ENCODE measurements at places on chromosomes 6 and 20. TPM values are rescaled to one million over a fixed set of nuclear protein-coding genes. Genes with fewer than 3 reads are reported as not detected.

The ZSCAN23 gene
- total RNA-seq, result 0.25 TPM

The FUCA2 gene
- 2.9 TPM for total RNA-seq

The SLC22A2 gene
- total RNA-seq, result not detected

The EDN1 gene
- total RNA-seq, result 7.4 TPM

GRCh38 chr6:157606516-157606915 is 216.5 kb upstream of the SNX9 start:
- no peak for DNase-seq

The NEU1 gene
- 42.7 TPM for total RNA-seq

- no peak for DNase-seq
Observed at GRCh38 chr20:34389954-34390555, 27.0 kb downstream of the ITCH start.

The MUCL3 gene
- total RNA-seq, result not detected

DNA sequence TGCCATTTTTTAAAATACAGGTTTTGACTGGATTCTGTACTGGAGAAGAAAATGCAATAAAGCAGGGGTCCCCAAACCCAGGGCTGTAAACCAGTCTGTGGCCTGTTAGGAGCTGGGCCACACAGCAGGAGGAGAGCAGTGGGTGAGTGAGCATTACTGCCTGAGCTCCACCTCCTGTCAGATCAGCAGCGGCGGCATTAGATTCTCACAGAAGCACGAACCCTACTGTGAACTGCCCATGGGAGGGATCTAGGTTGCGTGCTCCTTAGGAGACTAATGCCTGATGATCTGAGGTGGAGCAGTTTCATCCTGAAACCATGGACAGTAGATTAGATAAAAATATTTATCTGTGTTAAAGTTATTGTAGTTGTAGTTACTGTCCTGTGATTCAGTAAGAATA is 21.1 kb upstream of the FBXO9 start:
- no peak for DNase-seq

The C6orf89 gene
- 35.3 TPM for total RNA-seq

DNA sequence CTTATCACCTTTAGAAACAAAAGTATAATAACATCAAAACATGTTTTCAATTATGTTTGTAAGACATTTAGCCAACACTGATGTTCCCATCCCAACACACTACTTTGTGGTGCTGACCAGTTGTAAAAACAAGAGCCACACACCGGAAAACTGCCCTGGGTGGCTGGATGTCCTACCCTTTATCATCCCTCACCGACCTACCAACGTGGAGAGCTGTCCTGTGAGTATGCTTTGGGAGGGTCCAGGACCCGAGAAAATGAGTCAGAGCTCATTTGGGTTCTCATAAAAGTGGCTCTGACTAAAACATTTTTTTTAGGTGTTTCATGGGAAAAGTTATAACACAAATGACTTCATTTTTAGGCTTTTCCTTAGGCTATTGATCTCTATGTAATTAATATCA is 29.3 kb upstream of the CTAGE9 start:
- no peak for DNase-seq

The AIG1 gene
- total RNA-seq, result 5.6 TPM

The BPIFA3 gene
- not detected for total RNA-seq

DNA sequence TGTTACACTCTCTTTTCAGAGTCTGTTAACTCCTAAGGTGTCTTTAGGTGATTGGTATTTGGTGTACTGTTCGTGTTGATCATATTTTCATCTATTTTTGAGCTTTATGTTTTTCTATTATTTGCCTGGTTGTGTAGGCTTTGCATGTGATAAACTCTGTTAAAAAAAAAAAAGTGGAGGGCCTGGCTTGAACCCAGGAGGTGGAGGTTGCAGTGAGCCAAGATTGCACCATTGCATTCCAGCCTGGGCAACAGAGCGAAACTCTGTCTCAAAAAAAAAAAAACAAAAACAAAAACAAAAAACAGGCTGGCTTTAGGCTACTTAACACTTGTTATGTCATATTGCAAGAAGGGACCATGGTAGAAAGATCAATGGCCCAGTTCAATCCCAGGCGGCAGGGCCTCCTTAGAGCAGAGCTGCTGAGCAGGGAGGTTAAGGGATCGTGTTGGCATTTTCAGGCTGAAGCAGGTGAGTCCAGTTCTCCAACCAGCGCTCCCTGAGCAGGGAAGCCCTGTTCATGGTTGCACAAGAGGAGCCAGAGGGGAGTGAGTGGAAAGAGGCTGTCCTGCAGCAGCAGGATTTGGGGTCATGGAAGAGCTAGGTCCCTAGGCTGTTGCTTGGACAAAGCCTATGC is 8.5 kb downstream of the PYGB start:
- DNase-seq, result no peak

The RNASET2 gene
- total RNA-seq, result 4.9 TPM

The TINAG gene
- 0.78 TPM for total RNA-seq

DNA sequence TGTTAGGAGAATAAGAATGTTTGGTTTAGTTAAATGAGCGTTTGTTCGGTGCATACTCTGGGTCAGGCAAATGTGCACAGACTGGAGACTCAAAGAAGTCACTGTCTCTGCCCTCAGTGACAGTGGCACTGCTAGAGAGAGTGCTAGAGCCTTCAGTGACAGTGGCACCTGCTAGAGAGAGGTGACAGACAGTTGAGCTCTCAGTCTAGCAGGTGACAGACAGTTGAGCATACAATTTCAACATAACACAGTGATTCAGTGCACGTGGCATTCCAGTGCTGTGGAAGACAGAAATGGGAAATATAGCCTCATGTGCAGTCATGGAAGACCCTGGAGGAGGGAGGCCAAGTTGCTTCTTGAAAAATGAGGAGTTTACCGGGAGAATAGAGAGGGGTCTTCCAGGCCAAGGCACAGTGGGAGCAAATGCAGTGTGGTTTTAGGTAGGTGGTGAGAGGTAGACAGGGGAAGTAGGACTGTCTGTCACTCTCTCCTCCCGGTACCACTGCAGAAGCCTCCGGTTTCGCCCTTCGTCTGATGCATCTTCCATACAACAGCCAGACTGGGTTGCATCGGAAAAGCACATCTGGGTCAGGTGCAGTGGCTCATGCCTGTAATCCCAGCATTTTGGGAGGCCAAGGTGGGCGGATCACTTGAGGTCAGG is 107.9 kb upstream of the CLDN20 start:
- DNase-seq, result peak; percentile 85

The CCHCR1 gene
- 34.3 TPM for total RNA-seq

The LY6G6D gene
- total RNA-seq, result not detected

The FAM162B gene
- 3.9 TPM for total RNA-seq

DNA sequence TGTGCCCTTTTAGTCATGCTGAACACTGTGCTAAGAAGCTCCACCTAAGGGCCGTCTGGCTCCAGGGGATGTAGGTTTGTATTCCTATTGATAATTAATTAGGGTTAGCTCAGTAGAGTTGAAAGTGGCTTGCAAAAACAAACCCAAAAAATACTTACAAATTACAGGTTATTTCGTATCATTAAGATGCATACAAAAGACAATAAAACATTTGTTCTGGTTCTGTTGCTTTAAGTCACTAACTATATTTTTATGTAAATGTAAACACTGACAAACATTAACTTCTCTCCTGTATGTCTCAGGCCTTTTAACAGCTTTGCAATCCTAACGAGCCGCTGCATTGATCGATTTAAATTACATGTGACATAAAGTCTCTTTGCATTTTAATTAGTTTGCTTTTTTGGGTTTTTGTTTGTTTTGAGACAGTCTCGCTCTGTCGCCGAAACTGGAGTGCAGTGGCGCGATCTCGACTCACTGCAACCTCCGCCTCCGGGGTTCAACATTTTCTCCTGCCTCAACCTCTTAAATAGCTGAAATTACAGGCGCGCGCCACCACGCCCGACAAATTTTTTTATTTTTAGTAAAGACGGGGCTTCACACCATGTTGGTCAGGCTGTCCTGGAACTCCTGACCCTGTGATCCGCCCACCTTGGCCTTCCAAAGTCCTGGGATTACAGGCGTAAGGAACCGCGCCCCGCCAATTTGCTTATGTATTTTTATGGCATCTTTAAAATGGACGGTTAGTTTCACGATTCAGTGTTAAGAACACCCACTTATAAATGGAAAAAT is 110.9 kb downstream of the HFE start:
- DNase-seq, result no peak

- no peak for DNase-seq
Observed at GRCh38 chr6:1082285-1082935, 229.5 kb upstream of the FOXQ1 start.

The COX4I2 gene
- total RNA-seq, result 4.2 TPM

- DNase-seq, result no peak
Observed at GRCh38 chr6:1832844-1833787, 223.4 kb downstream of the FOXC1 start.

- DNase-seq, result no peak
Observed at GRCh38 chr6:21751608-21752007, 158.1 kb downstream of the SOX4 start.

DNA sequence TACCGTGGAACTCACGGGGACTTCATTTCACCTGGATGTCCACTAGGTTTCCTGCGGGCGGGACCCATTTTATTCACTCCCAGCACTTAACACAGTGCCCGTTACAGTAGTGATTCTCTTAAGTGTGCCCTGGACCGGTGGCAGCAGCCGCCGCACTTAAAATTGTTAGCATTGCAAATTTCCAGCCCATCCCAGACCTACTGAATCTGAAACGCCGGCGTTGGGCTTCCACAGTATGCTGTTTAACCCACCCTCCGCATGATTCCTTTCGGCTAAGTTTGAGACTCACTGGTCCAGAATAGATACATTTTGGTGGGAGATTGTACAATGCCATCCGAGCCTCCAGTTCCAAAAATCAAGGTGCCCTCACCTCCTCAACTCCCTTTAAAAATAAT is 967 bp downstream of the SMPDL3A start:
- no peak for DNase-seq

The RAD21L1 gene
- not detected for total RNA-seq

The HSPA1A gene
- 85.8 TPM for total RNA-seq

- DNase-seq, result no peak
Observed at GRCh38 chr6:41588111-41588510, 41.9 kb downstream of the FOXP4 start.

- no peak for DNase-seq
Observed at GRCh38 chr6:116562614-116563013, 8.7 kb upstream of the RWDD1 start.

DNA sequence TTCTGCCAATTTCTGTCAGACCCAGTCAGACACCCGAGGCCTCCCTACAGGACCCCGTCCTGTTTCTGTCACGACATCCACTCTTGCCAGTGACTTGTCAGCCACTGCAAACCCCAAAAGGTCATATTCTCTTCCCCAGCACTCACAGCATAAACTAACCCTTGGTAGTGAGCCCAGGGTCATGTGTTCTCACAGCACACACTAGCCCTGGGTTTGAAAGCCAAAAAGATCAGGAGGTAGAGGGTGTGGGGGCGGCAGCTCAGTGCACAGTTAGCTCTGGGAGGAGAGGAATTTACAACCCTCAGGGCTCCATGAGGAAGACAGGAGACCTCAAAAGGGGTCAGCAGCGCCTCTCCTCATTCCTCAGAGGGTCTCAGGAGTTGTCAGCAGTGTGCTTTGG is 9.9 kb upstream of the SNX9 start:
- no peak for DNase-seq

GRCh38 chr6:48032151-48032550 is 78.8 kb downstream of the PTCHD4 start:
- no peak for DNase-seq

GRCh38 chr6:166667796-166668610 is 41.0 kb upstream of the RPS6KA2 start:
- no peak for DNase-seq

- DNase-seq, result no peak
Observed at GRCh38 chr6:28488916-28489365, 26.7 kb downstream of the GPX6 start.

DNA sequence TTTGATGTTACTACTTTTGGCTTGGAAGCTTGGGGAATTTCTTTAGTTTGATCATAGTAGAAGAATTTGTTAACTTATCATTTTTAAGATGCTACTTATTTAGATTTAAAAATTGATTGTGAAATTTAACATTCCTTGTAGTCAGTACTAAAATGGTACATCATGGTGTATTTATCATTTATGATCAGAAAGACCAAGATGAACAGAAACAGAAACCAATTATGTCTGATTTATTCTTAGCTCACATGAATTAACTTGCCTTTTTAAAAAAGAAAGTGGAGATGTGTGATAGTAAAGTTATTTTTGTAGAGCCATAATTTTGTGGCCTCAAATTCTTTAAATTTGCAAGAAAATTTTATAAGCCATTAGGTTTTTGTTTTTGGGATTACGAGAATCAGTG is 77.6 kb downstream of the LIN28B start:
- no peak for DNase-seq
